ENCODE measurements at places on chromosomes 5 and 9.

- H3K27ac ChIP-seq = peak overlapping the region; percentile 4
- H3K27me3 ChIP-seq = no peaks in the 10 kb centered on the region
- H3K4me3 ChIP-seq = no peak overlapping the region
- peaks cover 8% of the 10 kb centered on the region for H3K36me3 ChIP-seq
These were observed 126.1 kb downstream of the SNX18 start for GRCh38 chr5:54643685-54644106.

DNA sequence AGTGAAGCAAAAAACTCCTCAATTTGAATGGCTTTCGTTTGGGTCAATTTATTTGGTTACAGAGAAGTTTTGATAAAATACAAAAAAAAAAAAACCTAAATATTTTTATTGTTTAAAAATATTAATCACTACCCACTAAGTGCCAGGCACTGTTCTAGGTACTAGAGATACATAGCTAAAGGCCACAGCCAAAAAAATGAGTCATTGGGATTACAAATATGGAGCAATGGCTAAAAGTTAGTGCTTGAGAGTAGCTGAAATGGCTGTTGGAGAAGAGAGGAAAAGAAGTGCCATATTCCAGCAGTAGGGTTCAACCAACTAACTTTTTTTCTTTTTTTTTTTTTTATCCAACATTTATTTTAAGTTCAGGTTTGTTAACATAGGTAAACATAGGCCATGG is 130.1 kb upstream of the PTGER4 start:
- H3K27me3 ChIP-seq = no peaks in the 10 kb centered on the region
- no peaks in the 10 kb centered on the region for H3K36me3 ChIP-seq
- H3K27ac ChIP-seq = no peak overlapping the region
- H3K4me1 ChIP-seq = peaks cover 2% of the 10 kb centered on the region
- H3K4me3 ChIP-seq = no peak overlapping the region
- DNase-seq = no peak

- H3K4me3 ChIP-seq = no peak overlapping the region
- H3K4me1 ChIP-seq = peaks cover 17% of the 10 kb centered on the region
- H3K27ac ChIP-seq = no peak overlapping the region
- DNase-seq = no peak
These were observed 68.8 kb upstream of the ABL1 start for GRCh38 chr9:130766021-130766926.

GRCh38 chr5:157263496-157264090 is 2.3 kb upstream of the CYFIP2 start:
- no peak for DNase-seq
- no peaks in the 10 kb centered on the region for H3K27me3 ChIP-seq
- peaks cover 22% of the 10 kb centered on the region for H3K36me3 ChIP-seq
- no peak overlapping the region for H3K27ac ChIP-seq

DNA sequence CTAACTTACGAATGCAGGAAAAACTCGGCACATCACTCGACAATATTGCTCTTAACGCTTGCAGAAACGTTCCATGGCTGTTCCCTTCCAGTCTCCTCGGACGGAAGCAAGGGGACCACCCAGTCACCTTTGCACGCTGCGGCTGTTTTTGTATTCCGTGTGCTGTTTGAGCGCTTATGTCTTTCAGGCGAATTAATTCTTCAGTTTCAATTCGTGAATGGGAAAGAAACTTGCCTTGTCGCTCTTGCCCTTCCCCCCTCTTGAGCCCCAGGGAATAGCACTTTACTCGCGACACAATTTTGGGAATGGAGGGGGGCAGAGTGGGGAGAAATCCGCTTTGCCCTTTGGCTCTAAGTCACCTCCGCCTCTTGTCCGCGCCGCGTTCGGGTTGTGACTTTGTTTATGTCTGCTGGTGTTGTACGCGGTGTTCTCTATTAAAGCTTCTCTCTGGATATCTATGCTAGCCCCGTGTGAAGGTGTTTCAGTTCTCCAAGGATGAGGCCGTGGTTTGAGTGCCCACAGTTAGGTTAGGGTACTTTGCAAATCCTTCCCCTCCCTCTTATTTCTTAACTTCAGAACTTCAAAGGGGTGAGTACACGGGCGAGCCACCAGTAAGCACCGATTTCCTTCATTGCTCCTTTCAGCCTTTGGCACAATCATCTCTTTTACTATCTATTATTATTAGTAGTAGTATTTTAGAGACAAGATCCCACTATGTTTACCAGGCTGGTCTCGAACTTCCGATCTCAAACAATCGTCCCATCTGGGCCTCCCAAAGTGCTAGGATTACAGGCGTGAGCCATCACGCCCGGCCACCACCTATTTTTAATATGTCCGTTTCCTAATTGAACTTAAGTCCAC is 2.7 kb downstream of the FOXB2 start:
- no peak for DNase-seq
- no peak overlapping the region for H3K4me3 ChIP-seq
- peak overlapping the region; percentile 22 for H3K27ac ChIP-seq
- H3K4me1 ChIP-seq = peaks cover 5% of the 10 kb centered on the region
- no peaks in the 10 kb centered on the region for H3K36me3 ChIP-seq
- peaks cover 67% of the 10 kb centered on the region for H3K27me3 ChIP-seq

- H3K36me3 ChIP-seq = no peaks in the 10 kb centered on the region
- no peak for DNase-seq
- no peak overlapping the region for H3K27ac ChIP-seq
These were observed 286.8 kb downstream of the SPATA31D1 start for GRCh38 chr9:82275258-82275927.

- H3K27me3 ChIP-seq = no peaks in the 10 kb centered on the region
- H3K4me3 ChIP-seq = no peak overlapping the region
- H3K4me1 ChIP-seq = no peaks in the 10 kb centered on the region
- no peak overlapping the region for H3K27ac ChIP-seq
- no peak for DNase-seq
These were observed 148.2 kb downstream of the TLE4 start for GRCh38 chr9:79719989-79720388.

GRCh38 chr9:121763131-121763530 is 111.7 kb downstream of the DAB2IP start:
- H3K27me3 ChIP-seq = no peaks in the 10 kb centered on the region
- H3K4me3 ChIP-seq = no peak overlapping the region
- no peaks in the 10 kb centered on the region for H3K36me3 ChIP-seq
- no peak overlapping the region for H3K27ac ChIP-seq

DNA sequence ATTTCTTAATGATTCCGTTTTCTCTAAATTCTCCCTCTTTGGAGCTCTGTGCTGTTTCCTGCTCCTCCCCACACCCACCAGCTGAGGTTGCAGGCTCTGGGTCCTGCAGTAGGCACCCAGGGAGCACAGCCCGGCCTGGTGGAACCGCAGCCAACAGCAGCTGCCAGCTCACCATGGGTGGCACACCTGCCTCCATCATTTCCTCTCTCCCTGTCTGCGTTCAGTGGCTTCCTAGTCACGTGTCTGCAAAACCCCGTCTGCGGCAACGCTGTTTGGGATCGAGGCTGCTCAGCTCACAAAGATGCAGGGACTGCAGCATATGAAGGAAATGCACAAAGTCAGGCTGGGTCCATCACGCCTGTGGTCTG is 367.8 kb downstream of the IRX2 start:
- no peaks in the 10 kb centered on the region for H3K4me1 ChIP-seq
- H3K27me3 ChIP-seq = no peaks in the 10 kb centered on the region
- no peak for DNase-seq
- no peak overlapping the region for H3K4me3 ChIP-seq

DNA sequence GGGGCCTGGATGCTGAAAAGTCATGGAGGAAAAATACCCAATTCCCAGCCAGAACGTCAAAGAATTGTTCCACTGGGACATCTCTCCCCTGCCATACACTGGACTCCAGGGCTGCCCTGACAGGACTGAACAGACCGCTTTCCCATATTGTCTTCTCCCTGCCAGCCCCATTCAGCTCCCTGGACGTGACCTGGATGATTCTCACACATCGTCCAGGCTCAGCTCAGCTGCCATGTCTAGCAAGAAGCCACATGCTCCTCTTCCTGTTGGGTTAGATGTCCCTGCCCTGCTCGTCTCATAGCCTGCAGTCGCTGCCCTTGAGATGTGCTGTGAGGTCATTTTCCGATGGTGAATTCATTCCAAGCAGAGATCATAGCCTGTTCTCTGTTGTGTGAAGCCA is 37.4 kb downstream of the FOXI1 start:
- H3K27me3 ChIP-seq = peaks cover 4% of the 10 kb centered on the region
- peaks cover 2% of the 10 kb centered on the region for H3K4me1 ChIP-seq
- H3K27ac ChIP-seq = no peak overlapping the region
- DNase-seq = no peak
- H3K4me3 ChIP-seq = no peak overlapping the region

GRCh38 chr5:174900240-174900865 is 176.0 kb downstream of the MSX2 start:
- H3K36me3 ChIP-seq = no peaks in the 10 kb centered on the region
- no peak overlapping the region for H3K27ac ChIP-seq
- peaks cover 6% of the 10 kb centered on the region for H3K4me1 ChIP-seq
- no peak overlapping the region for H3K4me3 ChIP-seq

DNA sequence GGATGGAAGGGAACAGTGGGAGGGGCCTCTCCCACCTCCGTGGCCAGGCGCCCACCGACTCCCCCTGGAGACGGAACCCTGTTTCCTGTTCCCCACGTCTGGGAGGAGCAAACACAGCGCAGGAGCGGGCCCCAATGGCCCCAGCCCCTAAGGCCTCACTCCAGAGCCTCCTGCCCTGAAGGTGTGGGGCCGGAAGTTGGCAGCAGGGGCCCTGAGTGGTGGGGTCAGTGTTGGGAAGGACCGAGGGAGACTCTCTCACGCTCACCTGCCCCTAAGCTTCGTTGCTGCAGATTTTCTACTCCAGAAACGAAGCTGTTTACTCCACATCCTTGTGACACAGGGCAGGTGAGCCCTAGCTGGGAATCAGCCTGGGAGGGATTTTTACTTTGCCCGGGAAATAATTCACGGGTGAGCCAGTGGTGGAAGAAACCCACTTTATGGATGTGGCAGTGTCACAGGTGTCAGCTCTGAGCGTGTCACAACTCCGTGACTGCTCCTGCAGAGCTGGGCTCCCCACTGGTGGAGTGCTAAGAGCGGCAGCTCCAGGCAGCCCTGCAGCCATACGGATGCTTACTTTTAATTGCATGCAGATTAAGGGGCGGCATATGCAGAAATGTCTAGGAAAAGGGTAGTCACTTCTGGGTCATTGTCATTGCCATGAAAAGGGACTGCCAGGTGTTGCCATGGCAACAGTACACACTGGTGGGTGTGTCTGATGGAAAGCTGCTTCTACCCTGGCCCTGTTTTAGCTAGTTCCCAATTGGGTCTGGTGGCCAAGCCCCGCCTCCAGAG is 77.5 kb upstream of the OLFM1 start:
- no peak overlapping the region for H3K27ac ChIP-seq
- no peaks in the 10 kb centered on the region for H3K27me3 ChIP-seq

DNA sequence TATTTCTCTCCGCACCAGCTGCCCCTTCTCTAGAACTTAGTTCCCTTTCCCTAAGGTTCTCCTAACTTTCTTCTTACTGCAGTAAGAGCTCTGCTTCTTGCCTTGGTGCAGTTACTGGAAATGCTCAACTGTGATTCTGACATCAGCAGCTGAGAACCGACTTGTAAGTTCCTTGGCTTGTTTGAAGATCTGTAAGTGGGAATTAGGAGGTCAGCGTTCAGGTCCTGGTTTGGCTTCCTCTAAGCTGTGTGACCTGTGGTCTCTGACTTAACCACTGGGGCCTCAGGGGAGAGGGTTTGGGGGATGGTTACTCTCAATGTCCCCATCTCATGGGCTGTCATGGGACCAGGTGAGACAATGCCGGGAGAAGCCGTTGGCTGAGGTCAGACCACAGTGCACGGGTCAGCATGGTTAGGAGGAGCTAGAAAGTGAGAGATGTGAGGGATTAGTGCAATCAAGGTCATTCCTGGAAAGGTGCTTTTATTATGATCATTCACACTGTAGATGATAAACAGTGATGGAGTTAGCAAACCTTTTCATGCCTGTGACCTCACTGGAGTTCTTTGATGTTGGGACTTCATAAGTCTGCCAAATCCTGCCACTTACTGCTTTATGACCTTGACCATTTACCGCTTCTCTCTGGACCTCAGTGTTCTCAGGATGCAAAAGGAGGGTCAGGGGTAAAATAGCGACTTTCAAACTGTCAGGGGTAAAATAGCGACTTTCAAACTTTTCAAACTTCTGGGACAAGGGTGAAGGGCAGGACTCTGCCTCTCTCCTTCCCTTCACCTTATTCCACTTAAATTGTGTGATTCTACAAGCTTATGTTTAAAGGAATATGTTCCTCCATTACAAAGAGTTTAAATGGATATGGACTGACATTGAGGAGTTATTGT is 7.3 kb downstream of the PAPPA start:
- no peak overlapping the region for H3K4me3 ChIP-seq
- H3K36me3 ChIP-seq = no peaks in the 10 kb centered on the region
- no peak overlapping the region for H3K27ac ChIP-seq
- no peak for DNase-seq
- peaks cover 24% of the 10 kb centered on the region for H3K27me3 ChIP-seq

GRCh38 chr9:125049212-125050049 is 93.9 kb downstream of the SCAI start:
- H3K4me1 ChIP-seq = no peaks in the 10 kb centered on the region
- no peak for DNase-seq
- H3K36me3 ChIP-seq = no peaks in the 10 kb centered on the region
- H3K27me3 ChIP-seq = no peaks in the 10 kb centered on the region
- H3K27ac ChIP-seq = no peak overlapping the region

DNA sequence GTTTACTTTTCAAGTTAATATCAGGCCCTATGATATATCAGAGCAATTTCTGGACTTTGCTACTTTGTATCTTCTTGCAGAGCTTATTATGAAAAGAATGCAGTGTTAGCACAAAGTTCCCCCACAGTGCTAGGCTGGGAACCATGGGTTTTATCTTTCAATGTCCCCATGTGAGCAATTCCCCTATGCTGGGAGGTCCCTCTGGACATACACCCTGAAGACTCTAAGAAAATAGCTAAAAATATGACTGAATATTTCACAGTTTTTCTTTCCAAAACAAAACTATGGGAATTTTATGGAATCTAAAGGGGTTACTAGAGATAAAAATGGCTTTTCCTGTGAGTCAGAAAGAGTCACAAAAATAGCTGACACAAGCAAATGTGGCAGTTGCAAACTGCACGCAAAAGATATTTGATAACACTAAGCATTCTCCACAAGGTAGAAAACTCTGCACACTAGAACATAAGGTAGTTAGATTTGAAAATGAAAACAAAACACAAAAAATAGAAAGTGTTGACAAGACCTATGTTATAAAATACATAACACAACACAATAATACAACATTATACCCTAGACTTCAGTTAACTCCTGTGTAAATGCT is 487.5 kb upstream of the GRIN3A start:
- H3K36me3 ChIP-seq = no peaks in the 10 kb centered on the region
- no peak overlapping the region for H3K4me3 ChIP-seq
- H3K27me3 ChIP-seq = no peaks in the 10 kb centered on the region
- no peaks in the 10 kb centered on the region for H3K4me1 ChIP-seq
- H3K27ac ChIP-seq = no peak overlapping the region

- H3K4me1 ChIP-seq = no peaks in the 10 kb centered on the region
- no peak overlapping the region for H3K27ac ChIP-seq
- no peaks in the 10 kb centered on the region for H3K36me3 ChIP-seq
- DNase-seq = no peak
- H3K4me3 ChIP-seq = no peak overlapping the region
These were observed 29.2 kb downstream of the FREM1 start for GRCh38 chr9:14881006-14881405.

- no peak for DNase-seq
- H3K27me3 ChIP-seq = peaks cover 2% of the 10 kb centered on the region
- H3K4me1 ChIP-seq = no peaks in the 10 kb centered on the region
These were observed 25.2 kb downstream of the DUSP1 start for GRCh38 chr5:172745838-172746237.

All from T-helper 2 cell treated with Interferon-gamma antibody and Interleukin-4, amounts not matched to agents 5 μg/mL and 100 μg/mL, for 36 hours (primary cell).